ENCODE measurements at places on chromosomes 1 and 21.

DNA sequence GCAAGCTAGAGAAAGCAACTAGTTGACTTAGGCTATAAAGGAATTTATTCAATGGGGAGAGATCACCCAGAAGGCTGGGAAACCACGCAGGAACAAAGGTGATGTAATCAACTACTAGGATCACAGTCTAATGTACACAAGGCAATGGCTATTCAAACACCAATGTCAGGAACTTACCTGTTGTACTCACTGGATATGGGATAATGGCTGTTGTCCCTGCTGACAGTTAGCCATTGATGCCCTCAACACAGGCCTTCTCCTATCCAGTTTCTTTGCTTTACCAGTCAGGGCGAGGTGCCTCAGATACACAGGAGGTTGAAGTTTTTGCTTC, 32.3 kb downstream of the C21orf91 start:
- no peak for DNase-seq

DNA sequence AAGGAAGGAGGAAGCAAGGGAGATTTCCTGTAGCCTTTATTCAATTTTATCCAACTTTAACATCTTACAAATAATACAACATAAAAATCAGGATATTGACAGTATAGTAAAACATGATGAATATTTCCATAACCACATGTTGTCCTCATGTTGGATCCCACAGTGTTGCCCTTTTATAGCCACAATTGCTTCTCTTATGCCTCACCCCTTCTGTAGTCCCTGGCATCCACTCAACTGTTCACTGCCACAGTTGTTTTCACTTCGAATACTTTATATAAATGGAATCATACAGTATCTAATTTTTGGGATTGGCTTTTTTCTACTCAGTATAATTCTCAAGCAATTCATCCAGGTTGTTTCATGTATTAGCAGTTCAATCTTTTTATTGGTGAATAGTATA, 44.8 kb downstream of the SRSF11 start:
- no peak for DNase-seq

DNA sequence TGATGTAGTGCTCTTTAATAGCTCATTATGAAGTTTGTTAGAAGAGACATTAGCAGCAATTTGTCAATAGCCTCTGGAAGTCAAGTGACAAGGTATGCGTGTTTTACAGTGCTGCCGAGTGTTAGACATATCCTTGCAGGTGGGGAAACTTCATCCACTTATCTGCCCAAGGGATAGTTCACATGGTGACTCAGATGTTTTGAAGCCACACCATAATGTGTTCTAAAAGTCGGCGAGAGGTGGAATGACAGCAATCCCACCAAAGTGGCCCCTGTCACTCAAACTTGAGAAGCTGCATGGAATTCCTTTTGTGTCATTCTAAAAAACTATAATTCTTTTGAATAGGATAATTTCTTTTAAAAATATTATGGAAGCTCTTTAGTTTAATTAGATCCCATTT, 98.1 kb downstream of the RUNX1 start:
- no peak for DNase-seq

GRCh38 chr1:235953801-235954200, 87.1 kb upstream of the LYST start:
- DNase-seq: no peak

- DNase-seq: no peak
Observed at GRCh38 chr1:109467301-109467777, 993 bp downstream of the SYPL2 start.

GRCh38 chr1:155226910-155227260, 18.4 kb downstream of the MTX1 start:
- DNase-seq: no peak

DNA sequence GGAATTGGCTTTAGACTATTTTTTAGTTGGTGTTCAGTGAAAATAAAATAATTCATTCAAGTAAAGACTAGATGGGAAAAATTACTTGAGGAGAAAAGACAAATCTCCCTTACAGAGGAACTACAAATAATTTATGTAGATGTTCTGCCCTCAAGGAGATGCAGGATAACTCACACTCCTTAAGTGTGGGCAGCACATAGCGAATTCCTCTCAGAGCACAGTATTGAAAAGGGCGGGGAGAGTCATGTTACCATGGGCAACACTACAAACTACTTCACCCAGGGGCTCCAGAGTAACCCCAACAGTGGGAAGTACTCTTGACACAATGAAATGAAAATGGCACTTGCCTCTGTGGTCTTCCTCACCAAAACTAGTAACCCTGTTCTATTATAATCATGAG, 20.6 kb upstream of the LAMC2 start:
- DNase-seq: no peak

- no peak for DNase-seq
Observed at GRCh38 chr1:221462345-221462744, 279.5 kb downstream of the DUSP10 start.

DNA sequence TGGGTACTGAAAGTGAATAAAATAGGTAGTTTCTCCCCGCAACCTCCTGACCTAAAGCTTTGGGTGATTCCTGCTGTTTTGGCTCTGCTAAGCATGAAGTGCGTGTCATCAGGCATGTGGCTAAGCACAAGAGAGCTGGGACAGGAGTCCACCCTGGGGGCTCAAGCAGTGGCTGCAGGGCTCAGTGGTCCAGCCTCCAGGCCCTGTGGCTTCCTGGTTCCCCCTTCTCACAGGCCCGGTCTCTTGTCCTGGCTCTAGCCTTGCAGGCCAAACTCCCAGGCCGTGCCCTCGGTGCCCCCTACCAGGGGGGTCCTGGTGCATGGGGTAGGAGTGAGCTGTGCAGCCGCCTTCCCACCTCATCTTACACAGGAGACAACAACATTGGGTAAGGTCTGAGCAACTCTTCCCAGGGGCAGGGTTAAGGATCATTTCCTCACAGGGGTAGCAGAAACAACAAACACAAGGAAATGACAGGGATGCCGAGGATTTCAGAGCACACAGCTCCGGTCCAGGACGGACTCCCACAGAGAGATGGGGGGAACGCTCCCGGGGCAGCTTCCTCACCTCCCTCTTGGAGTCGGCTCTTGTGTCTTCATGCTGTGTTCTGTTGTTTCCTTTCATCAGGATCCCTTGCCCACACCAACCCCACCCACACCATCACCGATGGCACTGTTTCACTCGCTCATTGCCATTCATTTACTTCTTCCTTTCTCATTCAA, 19.8 kb upstream of the SLC2A1 start:
- DNase-seq: no peak
